Activated T-cell treated with anti-CD3 and anti-CD28 coated beads, Interleukin-2, amount 50 U/mL, for 24 hours (primary cell): ENCODE measurements at places on chromosomes 4 and X.

GRCh38 chr4:9812501-9813340, 31.3 kb downstream of the DRD5 start:
- no peak for DNase-seq

GRCh38 chr4:162461952-162462351, 298.2 kb upstream of the FSTL5 start:
- no peak for DNase-seq

- no peak for DNase-seq
These were observed 56.8 kb upstream of the TEX13C start for GRCh38 chrX:125262836-125263235.

GRCh38 chr4:5524446-5525299, 183.7 kb downstream of the EVC2 start:
- DNase-seq: no peak

DNA sequence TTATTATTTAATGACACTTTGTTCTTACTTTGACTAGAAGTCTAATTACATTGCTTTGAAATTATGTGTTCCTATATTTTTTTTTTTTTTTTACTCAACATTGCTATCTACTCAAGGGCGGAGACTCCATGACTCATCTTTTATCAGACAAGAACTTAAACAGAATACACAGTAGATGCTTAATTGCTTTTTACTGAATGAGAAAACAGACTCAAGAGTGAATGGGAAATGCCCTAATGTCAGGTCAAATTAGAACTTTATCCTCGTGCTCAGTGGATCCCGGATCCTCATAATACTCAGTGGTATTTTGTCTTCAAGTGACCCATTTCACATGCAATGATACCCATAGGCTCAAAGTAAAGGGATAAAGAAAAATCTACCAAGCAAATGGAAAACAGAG, 954.5 kb upstream of the IGFBP7 start:
- DNase-seq: no peak

GRCh38 chr4:170399581-170400293, 310.0 kb upstream of the AADAT start:
- DNase-seq: no peak
